ENCODE measurements at places on chromosomes 7 and 10. TPM values are rescaled to one million over a fixed set of nuclear protein-coding genes. Genes with fewer than 3 reads are reported as not detected.

DNA sequence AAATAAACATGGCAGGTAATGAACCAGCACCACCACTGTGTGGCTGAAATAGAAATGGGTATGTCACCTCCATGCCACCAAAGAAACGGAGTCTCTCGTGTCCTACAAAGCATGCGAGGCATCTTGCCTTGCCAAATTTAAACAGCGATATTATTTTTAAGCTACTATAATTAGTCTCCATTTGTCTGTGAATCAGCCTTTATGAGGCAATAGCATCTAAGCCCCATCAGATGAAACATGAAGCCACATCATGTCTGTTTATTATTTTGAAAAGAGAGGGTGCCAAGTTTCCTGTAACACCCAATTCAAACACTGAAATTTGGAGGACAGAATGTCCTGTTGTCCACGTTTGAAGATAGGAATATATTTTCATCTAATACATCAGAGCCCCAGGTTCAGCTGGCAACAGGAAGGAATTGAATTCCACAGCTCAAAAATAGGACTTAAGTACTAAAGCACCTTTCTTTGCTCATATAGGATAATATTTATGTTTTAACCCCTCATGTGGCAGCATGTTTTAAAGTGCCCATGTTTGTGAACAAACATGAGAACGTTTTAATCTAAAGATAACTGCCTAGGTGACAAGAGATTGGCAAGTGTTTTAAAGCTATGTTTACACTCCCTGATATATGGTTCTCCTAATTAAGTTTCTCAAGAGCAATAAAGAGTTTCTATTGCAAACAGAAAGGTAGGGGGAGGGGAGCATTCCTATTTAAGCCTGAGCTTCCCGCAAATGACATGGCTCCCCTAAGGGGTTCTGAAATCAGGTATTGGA is 86.8 kb downstream of the SORBS1 start:
- no peak for DNase-seq

GRCh38 chr7:151342102-151342646 is 562 bp downstream of the NUB1 start:
- DNase-seq, result no peak

GRCh38 chr7:110209884-110210283 is 881.0 kb upstream of the LRRN3 start:
- DNase-seq, result no peak

ZPBP gene
- not detected for total RNA-seq

DNA sequence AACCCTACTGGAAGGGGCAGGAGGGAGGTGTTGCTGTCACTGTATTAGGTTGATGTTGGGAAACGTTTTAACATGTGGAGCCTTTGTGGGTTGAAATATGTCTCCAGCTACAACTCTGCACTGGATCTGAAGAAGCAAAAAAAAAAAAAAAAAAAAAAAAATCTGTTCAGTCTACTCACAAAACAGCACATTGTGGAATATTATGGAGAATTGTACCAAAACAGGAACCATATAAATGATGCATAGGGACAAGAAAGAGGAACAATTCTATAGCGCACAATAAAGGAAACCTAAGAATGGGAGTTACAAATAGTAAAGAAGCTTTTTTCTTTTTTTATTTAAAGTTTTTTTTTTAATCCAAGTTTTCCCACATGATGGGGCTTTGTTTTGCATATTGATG is 63.8 kb downstream of the CCSER2 start:
- no peak for DNase-seq

TMEM229A gene
- not detected for total RNA-seq

GRCh38 chr10:35341521-35341920 is 5.2 kb downstream of the CCNY start:
- no peak for DNase-seq

SBDS gene
- total RNA-seq, result 457 TPM

GRCh38 chr7:129238546-129238945 is 13.7 kb downstream of the AHCYL2 start:
- DNase-seq, result no peak

GRCh38 chr10:31098046-31098445 is 66.4 kb upstream of the ZNF438 start:
- no peak for DNase-seq

DNA sequence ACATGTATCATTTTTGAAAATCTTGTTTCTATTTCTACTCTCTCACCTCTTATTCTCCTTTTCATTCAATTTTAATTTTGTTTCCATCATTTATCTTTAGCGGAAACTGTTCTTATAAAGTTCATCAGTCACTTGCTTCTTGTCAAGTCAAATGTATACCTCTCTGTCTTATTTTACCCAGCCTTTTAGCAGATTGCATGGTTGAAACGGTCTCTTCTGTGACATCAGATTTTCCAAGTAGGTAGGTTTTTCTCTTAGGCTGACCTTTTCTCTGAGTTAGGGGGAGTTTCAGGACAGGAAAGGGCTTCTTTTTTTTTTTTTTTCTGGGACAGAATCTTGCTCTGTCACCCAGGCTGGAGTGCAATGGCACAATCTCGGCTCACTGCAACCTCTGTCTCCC is 195.5 kb downstream of the CDK14 start:
- no peak for DNase-seq

DNA sequence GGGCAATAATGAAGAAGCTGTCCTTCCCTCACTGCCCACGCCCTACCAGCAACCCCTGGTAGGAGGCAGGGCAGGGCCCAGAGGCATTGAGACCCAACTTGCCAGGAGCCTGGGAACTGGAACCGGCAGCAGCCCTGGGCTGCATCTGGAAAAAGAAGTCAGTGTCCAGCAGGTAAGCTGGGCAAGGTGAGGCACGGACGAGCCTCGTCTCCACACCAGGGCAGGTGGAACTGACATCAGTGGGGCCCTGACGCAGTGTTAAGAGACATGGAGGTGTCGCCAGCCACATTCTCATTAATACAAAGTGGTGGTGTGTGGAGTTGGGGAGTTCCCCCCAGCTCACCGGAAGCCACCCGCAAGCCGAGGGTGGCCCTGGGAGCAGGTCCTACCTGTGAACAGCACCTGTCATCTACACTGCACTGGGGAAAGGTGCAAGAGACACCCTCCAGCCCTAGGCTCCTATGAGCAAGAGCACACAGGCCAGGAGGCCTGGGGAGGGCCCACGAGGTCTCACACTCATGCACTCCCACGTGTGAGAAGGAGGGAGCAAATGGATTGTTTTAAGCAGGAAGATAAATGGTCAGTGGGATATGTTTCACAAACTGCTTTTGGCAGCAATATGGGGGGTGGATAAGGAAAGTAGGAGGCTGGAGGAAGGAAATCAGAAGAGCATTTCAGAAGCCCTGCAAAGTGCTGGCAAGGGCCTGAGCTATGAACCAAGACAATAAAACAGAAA is 53.6 kb downstream of the COBL start:
- no peak for DNase-seq

- no peak for DNase-seq
Observed at GRCh38 chr7:93719546-93719945, 145.0 kb upstream of the CALCR start.

DNA sequence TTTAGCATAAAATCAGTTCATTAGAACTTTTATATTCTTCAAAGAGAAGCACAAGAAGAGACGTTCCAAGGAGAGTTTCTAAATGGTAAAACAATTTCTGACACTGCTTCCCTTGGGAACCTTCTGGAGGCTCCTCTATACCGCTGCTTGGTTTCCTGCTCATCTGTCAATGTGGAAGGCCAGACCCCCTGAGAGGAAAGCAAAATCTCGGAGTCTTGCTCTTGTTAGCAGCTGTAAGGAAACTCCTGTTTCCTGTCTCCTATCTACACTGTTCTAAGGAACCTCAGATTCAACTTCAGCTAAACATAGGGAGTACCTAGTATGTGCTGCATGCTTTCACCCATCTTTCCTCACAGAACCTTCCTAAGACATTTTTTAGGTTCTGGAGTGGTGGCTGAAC is 322.2 kb downstream of the BMPER start:
- no peak for DNase-seq

DNA sequence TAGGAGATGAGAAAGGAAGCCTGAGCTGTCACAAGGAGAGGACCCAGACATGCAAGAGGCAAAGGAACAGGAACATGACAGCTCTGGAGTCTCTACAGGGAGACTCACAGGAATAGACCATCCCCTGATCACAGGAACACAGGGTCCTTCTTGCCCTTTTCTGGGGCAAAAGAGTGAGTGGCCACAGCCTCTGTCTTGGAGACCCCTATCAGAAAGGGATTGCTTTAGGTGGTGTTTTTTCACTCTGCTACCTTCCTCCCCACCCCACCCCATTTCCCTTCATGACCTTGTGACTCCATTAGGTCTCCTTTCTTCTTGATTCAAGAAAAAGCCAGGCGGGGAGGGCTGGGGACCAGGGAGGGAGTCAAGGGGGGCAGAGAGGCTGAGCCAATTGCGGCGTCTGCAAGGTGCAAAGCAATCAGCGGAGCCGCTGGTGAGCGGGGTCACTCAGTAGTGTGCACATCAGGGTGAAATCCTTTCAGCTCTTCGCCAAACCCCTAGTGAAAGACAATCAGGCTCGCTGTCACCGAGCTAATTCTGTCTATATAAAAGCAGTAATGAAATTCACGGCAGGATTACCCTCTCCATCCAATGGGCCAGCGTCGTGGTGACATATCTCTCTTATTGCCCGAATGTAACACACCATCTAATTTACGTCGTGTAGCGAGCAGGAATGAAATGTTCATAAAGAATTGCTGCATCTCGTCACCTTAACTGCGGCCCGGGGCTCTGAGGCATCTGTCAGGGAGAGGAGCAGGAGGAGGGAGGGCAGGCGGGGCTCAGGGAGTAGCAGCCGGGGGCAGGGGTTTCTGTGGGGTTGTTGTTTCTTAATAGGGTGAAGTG is 31.5 kb upstream of the BTRC start:
- DNase-seq, result no peak

- DNase-seq, result no peak
Observed at GRCh38 chr10:660970-661596, 28.4 kb downstream of the DIP2C start.

GRCh38 chr10:88065383-88066049 is 202.1 kb downstream of the PTEN start:
- DNase-seq, result no peak

SPAM1 gene
- not detected for total RNA-seq

SGPL1 gene
- total RNA-seq, result 15.5 TPM

CRPPA gene
- total RNA-seq, result 0.92 TPM

- DNase-seq, result no peak
Observed at GRCh38 chr7:105905910-105906568, 29.6 kb upstream of the ATXN7L1 start.

PHKG1 gene
- 8.9 TPM for total RNA-seq

GRCh38 chr10:71948496-71949067 is 15.6 kb upstream of the CHST3 start:
- no peak for DNase-seq

DNA sequence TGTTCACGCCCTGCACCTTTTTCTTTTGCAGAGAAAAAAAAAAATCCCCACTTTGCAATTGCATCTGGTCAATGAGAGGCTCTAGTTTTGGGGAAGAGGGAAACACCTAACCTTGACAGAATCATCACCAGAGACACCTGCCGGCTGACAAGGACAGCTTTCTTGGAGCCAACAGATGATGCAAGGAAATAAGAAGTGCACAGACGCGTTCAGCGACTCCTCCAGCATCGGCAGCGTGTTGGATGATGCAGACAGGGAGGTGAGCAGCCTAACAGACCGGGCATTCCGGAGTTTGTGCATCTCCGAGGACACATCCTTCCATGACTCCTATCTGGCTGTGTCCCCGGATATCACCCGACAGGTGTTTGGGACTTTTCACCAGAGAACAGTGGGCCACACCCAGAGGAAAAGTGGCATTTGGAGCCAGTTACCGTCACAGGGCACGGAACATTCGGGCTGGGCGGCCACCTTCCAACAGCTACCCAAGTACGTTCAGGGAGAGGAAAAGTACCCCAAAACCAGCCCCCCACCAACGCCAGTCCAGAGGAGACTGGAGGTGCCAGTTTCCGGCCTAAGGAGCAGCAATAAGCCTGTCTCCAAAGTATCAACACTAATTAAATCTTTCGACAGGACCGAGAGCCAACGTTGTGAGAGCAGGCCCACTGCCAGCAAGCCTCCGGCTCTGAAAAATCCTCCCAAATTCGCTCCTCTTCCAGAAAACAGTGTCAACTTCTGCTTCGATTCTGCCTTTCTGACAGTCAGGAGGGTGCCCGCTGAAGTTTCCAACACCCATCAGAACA is 23.6 kb downstream of the C10orf71 start:
- no peak for DNase-seq

DEPP1 gene
- not detected for total RNA-seq

DNA sequence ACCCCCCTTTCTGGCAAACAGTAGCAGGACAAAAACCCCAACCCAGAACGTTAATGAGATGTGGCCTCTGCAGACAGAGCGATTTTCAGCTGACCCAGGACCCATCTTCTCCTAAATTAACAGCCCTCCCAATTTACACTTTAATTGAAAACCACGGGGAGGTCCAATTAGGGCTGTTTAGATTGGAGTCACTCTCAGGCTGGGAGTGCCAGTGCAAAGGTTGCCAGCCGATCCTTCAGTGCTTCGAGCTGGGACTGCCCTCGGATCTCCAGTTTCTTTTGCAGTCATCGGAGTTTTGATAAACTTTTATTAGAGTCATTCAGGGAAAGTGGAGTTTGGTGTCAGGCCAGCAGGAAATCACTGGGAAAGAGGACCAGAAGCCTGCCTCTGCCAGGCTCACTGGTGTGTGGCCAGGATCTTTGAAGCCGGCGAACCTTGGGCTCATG is 108.0 kb downstream of the DOCK1 start:
- no peak for DNase-seq

NACAD gene
- 1.7 TPM for total RNA-seq

GRCh38 chr10:18229826-18230225 is 89.6 kb downstream of the CACNB2 start:
- no peak for DNase-seq

- no peak for DNase-seq
Observed at GRCh38 chr7:142620402-142620801, 128.9 kb upstream of the PRSS1 start.

SORCS3 gene
- total RNA-seq, result 0.14 TPM

PDE1C gene
- total RNA-seq, result not detected

DNA sequence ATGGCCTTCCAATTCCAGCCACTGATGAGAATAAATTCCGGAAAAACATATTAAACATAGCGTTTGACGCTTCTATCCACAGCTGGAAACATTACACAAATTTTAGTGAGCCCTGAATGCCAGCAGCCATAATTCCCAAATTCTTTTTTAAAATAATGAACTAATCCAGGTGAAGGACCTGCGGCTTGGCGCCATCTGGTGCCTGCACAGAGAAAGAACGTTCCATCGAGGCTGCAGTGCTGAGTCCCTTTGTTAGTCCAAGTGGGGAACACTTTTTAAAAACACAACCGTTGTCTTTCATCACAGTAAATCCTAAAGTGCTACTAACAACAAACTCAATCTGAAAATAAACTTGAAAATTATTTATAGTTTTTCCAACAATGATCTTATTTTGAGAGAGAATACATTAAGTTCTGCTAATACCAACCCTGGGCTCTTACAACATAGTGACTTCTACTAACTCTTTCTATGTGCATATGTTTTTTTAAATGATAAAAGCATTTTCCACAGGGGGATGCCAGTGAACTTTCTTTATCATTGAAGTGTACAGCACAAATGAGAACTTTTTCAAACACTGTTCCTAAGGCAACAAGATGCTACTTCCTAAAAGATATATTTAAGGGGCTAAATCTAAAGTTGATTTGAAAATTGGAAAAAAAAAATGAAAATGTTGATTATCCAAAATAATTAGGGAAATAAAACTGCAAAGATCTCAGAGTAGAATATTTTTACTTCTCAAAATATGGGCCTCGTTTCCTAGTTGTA is 166.9 kb upstream of the RNF32 start:
- DNase-seq, result no peak
